Cardiac muscle cell (in vitro differentiated cells and primary cell): ENCODE measurements at places on chromosomes 6 and 20.

DNA sequence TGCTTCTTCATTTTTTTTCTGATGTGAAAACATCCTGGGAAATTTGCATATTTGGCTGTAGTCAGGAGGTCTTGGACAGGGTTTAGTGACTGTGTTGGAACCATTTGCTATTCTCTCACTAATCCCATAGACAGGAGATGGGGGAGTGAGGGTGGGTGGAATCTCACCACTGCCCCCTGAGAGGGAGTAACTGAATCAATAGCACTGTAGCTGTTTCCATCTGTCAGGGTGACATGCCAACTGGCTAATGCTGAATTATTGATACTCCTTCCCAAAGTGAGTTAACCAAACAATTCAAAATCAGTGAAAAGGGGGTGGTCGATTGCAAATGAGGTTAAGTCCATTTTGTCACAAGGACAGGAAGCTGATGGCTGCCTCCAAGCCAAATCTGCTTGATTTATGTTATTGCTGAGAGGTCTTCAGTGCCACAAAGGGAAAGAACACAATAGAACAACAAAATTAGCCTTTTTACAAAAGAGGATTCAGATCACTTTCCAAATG, 55.1 kb upstream of the B3GAT2 start:
- no peak for DNase-seq
- no peaks in the 10 kb centered on the region for H3K27me3 ChIP-seq
- no peak overlapping the region for H3K27ac ChIP-seq
- no peak overlapping the region for H3K4me3 ChIP-seq

GRCh38 chr6:135514706-135515105, 17.2 kb upstream of the AHI1 start:
- no peaks in the 10 kb centered on the region for H3K4me1 ChIP-seq
- DNase-seq: no peak
- no peaks in the 10 kb centered on the region for H3K36me3 ChIP-seq
- H3K27ac ChIP-seq: no peak overlapping the region

- no peak overlapping the region for H3K27ac ChIP-seq
- H3K4me3 ChIP-seq: no peak overlapping the region
- H3K4me1 ChIP-seq: no peaks in the 10 kb centered on the region
- H3K36me3 ChIP-seq: no peaks in the 10 kb centered on the region
- no peak for DNase-seq
Measured at GRCh38 chr20:43525021-43525420, 17.5 kb downstream of the L3MBTL1 start.

DNA sequence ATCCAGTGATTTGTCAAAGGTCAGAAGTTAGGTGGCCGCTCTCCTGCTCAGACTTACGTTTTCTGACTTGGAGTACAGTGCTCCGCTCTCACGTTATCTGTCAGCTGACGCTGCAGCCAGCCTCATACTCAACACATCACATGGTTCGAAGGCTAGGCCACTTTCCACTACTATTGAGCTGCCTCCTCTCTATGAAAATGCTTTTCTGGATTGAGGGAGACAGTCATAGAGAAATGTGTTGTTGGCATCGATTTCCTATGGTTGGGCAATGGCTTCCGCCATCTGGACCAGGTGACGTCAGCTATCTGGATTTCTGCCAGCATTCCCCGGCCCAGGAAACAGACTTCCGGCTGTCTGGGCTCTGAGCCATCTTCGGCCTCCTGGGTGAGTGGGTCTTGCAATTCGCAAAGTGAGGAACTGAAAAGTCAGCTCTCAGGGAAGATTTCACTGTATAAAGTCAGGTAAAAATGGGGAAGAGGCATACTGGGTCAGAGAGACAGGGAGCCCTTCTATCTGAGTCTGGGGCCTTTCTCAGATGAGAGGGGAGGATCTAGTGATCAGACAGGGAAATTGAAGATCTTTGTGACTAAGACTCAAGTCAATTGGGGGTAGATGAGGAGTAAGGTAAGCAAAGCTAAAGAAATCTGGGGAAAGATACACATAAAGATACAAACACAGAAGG, 37.5 kb upstream of the IER3 start:
- peaks cover 27% of the 10 kb centered on the region for H3K4me1 ChIP-seq
- no peaks in the 10 kb centered on the region for H3K27me3 ChIP-seq
- H3K4me3 ChIP-seq: no peak overlapping the region
- peak overlapping the region; percentile 35 for H3K27ac ChIP-seq
- DNase-seq: peak; percentile 99

DNA sequence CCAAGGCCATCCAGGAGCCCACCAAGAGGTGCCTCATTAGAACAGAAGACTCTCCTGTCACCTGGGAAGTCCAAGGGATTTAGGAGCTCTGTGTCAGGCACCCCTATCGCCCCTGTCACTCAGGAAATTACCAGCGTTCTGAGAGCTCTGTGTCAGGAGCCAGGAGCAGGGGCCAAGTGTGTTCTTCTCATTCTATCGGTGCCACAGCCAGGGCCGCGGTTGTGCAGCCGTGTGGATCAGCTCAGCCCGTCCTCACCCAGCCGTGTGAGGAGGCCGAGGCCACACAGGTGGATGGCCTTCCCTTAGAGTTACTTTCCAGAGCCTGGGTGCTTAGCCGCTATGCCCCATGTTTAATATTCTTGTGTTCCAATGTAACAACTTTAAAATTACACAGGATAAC, 9.8 kb downstream of the MTG2 start:
- no peaks in the 10 kb centered on the region for H3K27me3 ChIP-seq
- DNase-seq: no peak
- peaks cover 3% of the 10 kb centered on the region for H3K36me3 ChIP-seq
- no peak overlapping the region for H3K27ac ChIP-seq
- no peak overlapping the region for H3K4me3 ChIP-seq

DNA sequence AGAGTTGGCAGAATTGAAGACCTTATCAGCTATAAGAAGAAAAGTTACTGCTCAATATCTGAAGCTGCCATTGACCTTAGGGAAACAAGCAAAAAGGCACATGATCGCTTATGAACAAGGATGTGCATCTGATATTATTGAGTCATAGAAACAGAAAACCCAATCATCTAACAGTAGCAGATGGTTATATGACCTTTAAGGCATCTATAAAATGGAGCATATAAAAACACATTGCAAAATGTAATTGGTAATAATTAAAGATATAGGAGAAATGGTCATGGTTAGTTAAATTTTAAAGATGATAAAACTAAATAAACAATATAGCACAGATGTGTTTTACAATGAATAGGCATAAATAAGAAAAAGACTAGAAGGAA, 260.1 kb upstream of the TAB2 start:
- H3K27ac ChIP-seq: peak overlapping the region; percentile 78
- no peaks in the 10 kb centered on the region for H3K27me3 ChIP-seq
- no peak overlapping the region for H3K4me3 ChIP-seq
- no peaks in the 10 kb centered on the region for H3K36me3 ChIP-seq

- peaks cover 28% of the 10 kb centered on the region for H3K27me3 ChIP-seq
- no peak overlapping the region for H3K4me3 ChIP-seq
- DNase-seq: no peak
- H3K4me1 ChIP-seq: peaks cover 7% of the 10 kb centered on the region
Measured at GRCh38 chr6:37516920-37517405, 17.3 kb upstream of the CCDC167 start.

DNA sequence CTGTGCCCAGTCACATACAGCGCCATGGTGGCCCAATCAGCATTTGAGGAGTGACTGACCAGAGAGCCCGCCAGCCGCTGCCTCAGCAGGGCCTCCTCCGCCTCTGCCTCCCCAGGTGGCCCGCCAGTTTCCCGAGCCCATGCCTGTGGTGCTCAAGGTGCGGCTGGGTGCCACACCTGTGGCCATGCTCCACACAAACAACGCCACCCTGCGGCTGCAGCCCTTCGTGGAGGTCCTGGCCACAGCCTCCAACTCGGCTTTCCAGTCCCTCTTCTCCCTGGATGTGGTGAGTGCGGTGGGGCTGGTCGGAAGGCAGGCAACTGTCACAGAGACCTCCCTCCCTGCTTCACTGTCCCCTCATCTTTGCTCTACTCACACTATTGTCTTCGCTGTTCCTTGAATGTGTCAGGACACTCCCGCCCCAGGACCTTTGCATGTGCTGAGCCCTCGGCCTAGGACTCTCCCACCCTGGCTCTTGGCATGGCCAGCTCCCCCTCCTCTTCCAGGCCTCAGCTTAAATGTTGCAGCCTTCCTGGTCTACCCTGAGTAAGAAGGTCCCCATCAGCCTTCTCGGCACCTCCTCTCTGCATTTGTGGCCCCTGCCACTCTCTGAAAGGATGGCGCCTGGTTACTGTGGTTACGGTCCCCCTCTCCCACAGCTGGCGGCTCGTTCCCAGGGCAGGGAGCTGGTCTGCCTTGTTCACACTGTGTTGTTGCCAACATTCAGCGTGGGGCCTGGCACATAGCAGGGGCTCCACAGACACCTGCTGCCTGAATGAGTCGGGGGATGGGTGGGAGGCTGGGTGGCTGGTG, 11.8 kb upstream of the BPIFB6 start:
- no peak overlapping the region for H3K4me3 ChIP-seq
- no peaks in the 10 kb centered on the region for H3K27me3 ChIP-seq

DNA sequence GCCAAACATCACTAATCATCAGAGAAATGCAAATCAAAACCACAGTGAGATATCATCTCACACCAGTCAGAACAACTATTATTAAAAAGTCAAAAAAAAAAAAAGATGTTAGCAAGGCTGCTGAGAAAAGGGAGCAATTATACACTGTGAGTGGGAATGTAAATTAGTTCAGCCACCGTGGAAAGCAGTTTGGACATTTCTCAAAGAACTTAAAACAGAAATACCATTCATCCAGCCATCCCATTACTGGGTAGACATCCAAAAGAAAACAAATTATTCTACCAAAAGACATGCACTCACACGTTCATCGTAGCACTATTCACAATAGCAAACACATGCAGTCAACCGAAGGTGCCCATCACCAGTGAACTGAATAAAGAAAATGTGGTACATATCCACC, 213.9 kb downstream of the TTLL2 start:
- no peaks in the 10 kb centered on the region for H3K36me3 ChIP-seq
- no peaks in the 10 kb centered on the region for H3K4me1 ChIP-seq
- DNase-seq: no peak
- H3K27ac ChIP-seq: no peak overlapping the region
- H3K4me3 ChIP-seq: no peak overlapping the region
- H3K27me3 ChIP-seq: no peaks in the 10 kb centered on the region

GRCh38 chr6:169985121-169986015, 233.9 kb downstream of the ERMARD start:
- no peak for DNase-seq
- H3K27ac ChIP-seq: no peak overlapping the region
- no peaks in the 10 kb centered on the region for H3K36me3 ChIP-seq
- H3K4me3 ChIP-seq: no peak overlapping the region
- no peaks in the 10 kb centered on the region for H3K4me1 ChIP-seq
- H3K27me3 ChIP-seq: no peaks in the 10 kb centered on the region

DNA sequence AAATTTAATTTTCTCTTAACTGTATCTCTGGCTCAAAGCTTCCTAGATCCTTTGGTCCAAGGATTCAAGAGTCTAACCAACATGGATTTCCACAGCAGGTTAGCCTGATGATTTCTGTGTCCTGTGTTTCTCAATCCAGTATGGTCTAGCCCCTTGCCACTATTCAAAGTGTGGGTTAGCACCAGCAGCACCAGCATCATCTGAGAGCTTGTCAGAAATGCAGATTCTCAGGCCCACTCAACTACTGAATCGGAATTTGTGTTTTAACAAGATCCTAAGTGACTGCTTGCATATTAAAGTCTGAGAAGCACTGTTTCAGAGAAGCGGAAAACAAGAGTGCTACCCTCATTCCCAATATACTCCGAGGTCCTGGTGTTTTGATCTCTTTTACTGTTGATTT, 133.8 kb upstream of the PRDM1 start:
- no peaks in the 10 kb centered on the region for H3K27me3 ChIP-seq
- no peak overlapping the region for H3K27ac ChIP-seq
- H3K36me3 ChIP-seq: no peaks in the 10 kb centered on the region
- H3K4me3 ChIP-seq: no peak overlapping the region

- H3K36me3 ChIP-seq: no peaks in the 10 kb centered on the region
- no peak for DNase-seq
- no peak overlapping the region for H3K4me3 ChIP-seq
- no peaks in the 10 kb centered on the region for H3K27me3 ChIP-seq
- H3K4me1 ChIP-seq: peaks cover 8% of the 10 kb centered on the region
Measured at GRCh38 chr20:62624325-62624690, 18.0 kb upstream of the SLCO4A1 start.

DNA sequence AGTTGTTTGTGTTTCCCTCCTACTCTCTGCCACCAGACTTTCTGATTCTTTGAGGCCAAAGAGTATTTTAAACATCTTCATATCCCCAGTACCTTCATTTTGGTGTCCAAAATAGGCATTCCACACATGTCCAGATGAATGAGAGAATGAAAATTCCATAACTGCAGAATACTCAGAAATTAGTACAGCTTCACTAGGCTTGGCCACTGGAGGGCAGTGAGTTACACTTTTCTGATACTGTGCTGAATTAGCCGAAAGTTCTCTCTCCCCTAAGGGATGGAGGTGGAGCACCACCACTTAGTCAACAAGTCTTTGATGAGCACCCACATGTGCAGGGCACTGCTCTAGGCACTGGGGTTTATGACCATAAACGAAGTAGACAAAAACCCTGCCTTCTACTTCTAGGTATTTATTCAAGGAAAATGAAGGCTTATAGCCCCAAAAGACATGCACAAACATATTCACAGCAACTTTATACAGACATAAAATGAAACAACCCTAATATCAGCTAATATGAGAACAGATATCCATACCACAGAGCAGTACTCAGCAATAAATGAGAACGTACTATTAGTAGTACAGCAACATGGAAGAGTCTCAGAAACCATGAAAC, 46.1 kb upstream of the TMEM217 start:
- no peak overlapping the region for H3K4me3 ChIP-seq
- peak overlapping the region; percentile 67 for H3K27ac ChIP-seq
- peaks cover 45% of the 10 kb centered on the region for H3K4me1 ChIP-seq
- H3K36me3 ChIP-seq: no peaks in the 10 kb centered on the region
- DNase-seq: peak; percentile 39

DNA sequence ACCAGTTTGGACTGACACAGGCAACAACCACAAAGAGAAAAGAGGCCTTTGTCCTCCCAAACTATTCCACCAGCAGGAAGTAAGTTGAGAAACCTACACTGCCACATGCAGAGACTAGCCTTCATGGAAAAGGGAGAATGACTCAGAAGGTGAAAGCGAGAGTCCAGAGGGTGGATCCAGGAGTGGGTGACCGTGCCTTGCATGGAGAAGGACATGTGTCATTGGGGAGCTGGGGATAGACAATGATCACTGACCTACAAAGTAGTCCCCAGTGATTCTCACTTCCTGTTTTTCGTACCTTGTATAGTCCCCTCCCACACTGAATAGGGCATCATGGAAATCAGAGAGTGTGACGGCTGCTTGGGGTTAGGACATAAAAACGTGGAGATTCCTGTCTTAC, 91.9 kb downstream of the MYLK4 start:
- DNase-seq: peak; percentile 50
- H3K4me3 ChIP-seq: no peak overlapping the region
- no peaks in the 10 kb centered on the region for H3K4me1 ChIP-seq
- no peaks in the 10 kb centered on the region for H3K27me3 ChIP-seq
